ENCODE measurements at places on chromosomes 1 and 21.

GRCh38 chr1:226976276-226976977, 36.3 kb downstream of the COQ8A start:
- DNase-seq, result no peak

- no peak for DNase-seq
Measured at GRCh38 chr21:16476056-16476825, 746.5 kb downstream of the USP25 start.

- DNase-seq, result no peak
Measured at GRCh38 chr1:188735567-188735966, 1742.1 kb downstream of the BRINP3 start.

GRCh38 chr1:85135392-85135798, 65.4 kb downstream of the SYDE2 start:
- no peak for DNase-seq

DNA sequence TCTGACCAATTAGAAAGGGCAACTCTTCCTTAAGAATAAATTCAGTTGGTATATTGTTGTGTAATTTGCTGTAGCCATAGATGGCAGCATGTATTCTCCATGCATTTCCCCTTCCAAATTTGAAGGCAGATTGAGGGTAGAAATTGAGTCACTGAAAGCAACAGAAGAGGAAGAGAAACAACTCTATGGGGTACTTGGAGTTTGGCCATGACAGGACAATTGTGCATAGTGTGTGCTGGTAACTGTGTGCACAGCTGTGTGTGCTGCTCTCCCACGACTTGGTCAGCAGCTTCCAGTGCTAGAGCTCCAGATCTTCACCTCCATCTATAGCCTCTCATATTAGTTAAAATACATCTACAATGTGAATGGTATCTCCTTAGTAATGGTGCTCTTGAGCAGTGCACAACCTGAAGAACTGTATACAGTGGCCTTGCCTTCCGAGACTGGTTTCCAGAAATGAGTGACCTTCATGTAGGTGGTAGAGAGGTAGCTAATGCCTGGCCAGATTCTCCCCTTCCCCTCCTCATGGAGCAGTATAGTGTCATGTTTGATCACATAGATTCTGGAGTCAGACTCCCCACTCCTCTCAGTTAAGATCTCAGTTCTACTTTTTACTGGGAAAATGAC, 882 bp upstream of the FCAMR start:
- no peak for DNase-seq

DNA sequence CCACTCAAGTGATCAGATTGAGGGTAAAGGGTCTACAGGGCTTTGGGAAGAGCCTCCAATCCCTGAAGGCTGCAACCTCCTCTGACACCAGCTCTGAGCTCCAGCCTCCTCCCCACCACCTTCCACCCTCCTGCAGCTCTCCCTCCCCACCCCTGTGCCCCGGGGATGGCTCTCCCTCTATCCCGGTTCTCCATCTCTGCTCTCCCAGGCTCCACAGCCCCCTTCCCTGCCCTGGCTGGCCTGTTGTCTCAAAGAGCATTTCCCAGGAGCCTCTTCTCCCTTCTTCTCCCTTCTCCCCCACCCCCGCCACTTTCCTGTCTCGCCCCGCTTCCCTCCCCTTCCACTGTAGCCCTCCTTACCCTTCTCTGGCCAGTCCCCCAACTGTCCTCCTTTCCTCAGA, 1.1 kb downstream of the PLEKHA6 start:
- no peak for DNase-seq

GRCh38 chr21:30638686-30639085, 3.7 kb downstream of the KRTAP20-2 start:
- no peak for DNase-seq

DNA sequence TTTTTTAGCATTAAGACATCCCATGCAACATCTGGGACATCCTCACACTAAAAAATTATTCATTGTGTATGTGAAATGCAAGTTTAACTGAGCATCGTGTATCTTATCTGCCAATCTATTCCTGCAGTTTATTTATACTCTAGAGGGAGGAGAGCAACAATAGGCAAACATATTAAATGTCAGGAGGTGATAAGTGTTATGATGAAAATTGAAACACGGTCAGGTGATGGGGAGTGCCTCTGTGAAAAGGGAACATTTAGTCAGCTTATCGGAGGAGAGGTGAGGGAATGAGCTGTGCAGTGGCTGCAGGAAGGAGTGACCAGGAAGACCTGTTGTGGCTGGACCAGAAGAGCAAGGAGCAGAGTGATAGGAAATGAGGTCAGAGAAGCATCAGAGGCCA, 775 bp upstream of the EFCAB14 start:
- no peak for DNase-seq

DNA sequence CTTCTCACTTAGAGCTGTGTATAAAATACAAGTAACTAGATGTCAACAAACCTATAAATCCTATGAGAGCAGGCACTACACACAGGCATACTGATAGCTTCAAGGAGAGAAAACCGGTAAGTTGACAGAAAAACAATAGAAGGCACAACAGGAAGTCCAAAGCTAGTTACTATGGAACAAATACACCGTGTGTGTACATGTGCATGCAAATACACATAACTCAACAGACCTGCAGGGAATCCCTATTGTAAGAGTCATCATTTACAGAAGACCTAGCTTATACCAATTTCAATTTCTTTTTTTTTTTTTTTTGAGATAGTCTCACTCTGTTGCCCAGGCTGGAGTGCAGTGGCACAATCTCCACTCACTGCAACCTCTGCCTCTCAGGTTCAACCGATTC, 26.3 kb downstream of the JAK1 start:
- DNase-seq, result no peak

GRCh38 chr1:200668514-200669313, 993 bp downstream of the DDX59 start:
- DNase-seq, result no peak

Data from T-helper 17 cell (primary cell).